H4 (cell line): ENCODE measurements at places on chromosomes 2 and 18. TPM values are rescaled to one million over a fixed set of nuclear protein-coding genes. Genes with fewer than 3 reads are reported as not detected.

DNA sequence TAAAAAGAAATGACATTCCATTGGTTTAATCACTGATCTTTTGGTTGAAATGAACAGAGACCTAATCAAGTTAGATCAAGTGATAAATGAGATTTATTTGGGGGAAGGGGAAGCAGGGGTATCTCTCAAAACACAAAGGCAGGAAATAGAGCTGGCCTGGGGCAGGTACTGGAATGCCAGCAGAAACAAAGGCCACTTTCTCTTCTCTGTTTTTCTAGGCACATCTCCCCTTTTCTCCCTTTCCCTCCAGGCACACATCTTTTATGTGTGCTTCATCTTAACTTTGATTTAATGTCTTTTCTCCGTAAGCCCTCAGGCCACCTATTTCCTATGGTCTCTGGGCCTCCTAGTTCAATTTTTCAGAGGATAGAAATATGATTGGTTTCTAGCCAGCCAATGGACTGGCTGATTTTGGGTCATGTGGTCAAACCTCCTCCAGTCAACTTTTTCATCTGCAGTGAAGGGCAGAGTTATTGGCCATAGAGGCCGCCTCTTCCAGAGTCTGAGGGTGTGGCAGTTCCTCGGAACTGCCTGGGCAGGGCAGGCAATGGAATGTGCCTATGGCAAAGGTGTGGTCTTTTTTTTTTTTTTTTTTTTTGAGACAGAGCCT is 58.9 kb upstream of the FAM136A start:
- DNase-seq, result no peak

- peak; percentile 42 for DNase-seq
Observed at GRCh38 chr2:3536682-3537632, 17.6 kb upstream of the ADI1 start.

DNA sequence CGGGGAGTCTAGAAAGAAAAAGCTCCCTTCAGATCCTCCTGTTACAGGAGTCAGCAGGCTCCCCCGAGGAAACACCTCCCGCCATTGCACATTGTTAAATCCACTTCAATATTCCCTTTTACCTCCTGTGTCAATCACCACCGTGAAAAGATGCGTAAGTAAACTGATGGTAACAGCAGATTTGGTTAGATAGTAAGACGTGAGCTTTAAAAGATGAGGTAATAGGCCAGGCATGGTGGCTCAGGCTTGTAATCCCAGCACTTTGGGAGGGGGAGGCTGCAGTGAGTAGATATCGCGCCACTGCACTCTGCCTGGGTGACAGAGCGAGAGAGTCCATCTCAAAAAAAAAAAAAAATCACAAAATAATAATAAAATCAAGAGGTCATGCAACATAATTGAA is 15.2 kb upstream of the NCL start:
- DNase-seq, result no peak

DNA sequence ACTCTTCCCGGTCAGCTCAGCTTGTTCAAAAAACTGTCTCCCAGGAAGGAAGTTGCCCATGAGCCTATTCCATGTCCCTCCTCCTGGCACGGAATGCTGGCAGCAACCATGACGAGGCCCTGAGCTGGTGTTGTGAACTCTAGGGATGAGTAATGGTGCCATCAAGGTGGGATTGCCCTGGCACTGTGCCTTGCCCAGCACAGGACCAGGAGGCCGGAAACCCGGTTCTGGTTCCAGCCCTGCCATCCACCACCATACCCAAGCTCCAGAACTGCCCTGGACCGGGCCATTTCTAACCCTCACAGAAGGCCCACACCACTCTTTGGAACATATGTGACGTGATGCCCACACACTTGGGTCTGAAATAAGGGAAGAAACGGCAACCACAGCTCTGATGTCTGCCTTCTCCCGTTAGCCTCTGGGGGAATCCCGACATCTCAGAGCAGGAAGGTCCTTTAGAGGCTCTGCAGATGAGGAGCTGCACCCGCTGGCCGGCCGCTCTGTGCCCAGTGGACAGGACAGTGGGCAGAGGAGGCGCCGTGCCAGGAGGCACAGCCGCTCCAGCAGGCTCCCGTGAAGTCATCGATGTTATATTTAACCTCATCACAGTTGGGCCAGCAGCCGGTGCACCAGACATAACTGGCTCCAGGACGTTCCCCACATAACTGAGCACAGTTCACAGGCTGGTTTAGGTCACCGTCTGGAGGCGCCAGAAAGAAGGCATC is 462.1 kb upstream of the ID2 start:
- no peak for DNase-seq

ANKRD36C gene
- total RNA-seq, result 1.4 and 2.5 TPM in 2 replicates

LRRTM4 gene
- 0.90 and 1.1 TPM in 2 replicates for total RNA-seq

UGT1A9 gene
- total RNA-seq, result 0.10 TPM in 1 of 2 replicates, not detected in the other
